ENCODE measurements at places on chromosomes 2 and 18.

- DNase-seq: no peak
Measured at GRCh38 chr18:6737833-6738232, 8.3 kb downstream of the ARHGAP28 start.

GRCh38 chr18:22265838-22266237 is 96.4 kb downstream of the GATA6 start:
- DNase-seq: no peak

DNA sequence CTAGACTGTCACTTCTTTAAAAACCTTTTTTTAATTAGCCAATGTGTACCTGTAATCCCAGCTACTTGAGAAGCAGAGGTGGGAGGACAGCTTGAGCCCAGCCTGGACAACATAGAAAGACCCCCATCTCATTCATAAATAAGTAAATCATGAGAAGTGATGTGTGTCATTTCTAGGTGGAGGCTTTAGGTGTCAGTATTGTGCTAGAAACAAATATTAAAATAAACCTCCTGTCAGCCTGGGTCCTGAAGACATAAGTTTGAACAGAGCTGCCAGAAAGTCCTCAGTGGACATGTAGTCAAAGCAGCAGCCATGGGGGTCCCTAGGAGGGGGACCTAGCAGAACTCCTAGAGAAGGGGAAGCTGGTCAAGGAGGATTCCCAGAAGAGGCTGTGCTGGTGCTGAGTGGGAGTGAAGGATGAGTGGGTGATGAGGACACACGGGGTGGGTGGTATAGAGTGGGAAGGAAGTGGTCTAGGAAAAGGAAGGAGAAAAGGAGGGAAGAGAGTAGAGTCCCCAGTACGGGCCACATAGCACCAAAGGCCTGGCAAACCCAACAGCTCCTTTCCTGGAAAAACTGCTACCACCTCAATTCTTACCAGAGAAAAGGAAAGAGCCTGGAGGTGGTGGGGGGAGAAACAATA is 316.6 kb upstream of the NCKAP5 start:
- DNase-seq: no peak

GRCh38 chr2:37890893-37891495 is 34.1 kb upstream of the RMDN2 start:
- peak; percentile 26 for DNase-seq

DNA sequence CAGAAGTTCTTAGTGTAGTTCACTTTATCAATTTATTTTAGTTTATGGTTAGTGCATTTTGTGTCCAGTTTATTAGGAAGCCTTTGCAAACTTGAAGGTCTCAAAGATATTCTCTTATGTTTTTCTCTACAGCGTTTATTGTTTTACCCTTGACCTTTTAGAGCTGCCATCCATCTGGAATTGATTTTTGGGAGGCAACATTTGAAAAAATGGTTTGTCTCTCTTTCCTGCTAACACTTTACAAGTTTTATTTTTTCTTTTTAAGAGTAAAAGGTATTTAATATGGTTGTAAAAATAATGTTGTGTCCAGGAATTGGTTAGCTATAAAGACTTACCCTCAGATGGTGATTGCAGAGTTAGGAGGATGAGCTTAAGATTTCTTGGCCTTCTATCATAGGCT is 14.0 kb downstream of the GORASP2 start:
- no peak for DNase-seq

GRCh38 chr18:61606068-61606660 is 272.9 kb downstream of the CDH20 start:
- DNase-seq: no peak

DNA sequence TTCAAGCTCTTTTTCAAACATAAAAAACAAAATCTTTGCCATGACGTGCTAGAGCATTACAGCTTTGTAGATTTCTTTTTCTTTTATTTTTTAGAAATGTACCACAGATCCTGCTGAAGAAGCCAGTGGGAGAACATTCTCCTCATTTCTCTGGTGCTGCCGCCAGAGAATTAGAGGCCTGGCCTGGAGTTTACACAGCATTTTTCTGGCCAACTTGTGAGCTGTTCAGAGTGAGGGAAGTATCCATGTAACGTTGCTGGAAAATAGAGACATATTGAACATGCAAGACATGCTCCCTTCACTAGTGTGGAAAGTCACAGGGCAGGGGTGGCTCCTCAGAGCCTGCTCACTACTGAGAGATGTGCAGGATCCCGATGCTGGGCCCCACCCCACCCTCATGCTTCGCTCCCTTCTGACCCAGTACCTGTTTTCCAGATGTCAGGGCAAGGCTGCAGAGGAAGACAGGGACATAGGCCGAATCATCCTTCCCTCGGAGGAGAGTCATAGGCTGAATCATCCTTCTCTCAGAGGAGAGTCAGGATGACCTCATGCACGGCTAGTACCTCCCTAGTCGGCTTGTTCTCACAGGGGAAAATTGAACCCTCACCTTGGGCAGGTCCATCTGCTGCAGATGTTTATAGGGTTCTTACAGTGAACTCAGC is 298.5 kb downstream of the INSIG2 start:
- peak; percentile 89 for DNase-seq

GRCh38 chr18:27558388-27559155 is 373.5 kb upstream of the CHST9 start:
- no peak for DNase-seq

- peak; percentile 78 for DNase-seq
Measured at GRCh38 chr2:42964439-42965083, 172.2 kb upstream of the HAAO start.

Data from HS-5 (cell line).